DMS153 (cell line): ENCODE measurements at places on chromosomes 16 and 17.

DNA sequence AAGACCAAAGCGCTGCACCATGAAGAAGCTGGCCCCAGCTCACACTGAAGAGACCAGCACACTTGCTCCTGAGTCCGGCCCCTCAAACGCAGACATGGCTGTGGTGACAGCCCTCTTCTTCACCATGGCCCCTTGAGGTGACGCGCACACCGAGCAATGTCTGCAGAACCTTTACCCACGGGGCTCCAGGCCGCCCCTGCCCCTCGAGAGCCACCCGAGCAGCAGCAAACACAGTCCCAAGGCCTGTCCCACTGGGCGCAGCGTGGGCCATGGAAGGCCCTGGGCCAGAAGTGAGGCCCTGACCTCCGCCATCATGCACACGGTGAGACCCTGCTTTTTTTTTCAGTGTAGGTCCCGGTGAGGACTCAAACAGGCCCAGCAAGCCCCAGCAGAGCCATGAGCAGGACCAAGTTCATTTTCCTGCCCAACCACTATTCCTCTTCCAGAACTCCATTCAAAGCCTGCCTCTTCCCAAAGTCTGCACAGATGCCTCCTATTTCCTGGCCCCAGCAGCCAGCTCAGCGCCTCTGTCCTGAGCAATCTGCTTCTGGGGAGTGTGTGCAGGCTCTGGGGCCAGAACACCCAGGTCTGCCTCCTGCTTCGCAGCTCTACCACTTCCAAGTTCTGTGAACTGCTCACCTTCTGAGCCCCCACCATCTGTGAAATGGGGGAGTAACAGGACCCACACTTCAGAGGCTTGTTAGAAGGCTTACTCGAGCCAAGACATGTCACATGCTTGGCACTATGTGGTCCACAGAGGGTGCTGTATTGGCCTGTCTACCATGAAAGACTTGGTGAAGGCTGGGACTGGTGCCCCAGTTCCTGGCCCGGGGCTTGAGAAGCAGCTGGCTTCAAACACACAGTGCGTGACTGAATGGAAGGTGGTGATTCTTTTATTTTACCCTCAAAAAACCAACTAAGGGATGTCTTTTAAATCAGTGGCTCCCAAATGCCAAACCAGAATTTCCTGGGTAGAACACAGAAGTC lies 35.7 kb upstream of the GSG1L start:
- DNase-seq = no peak

DNA sequence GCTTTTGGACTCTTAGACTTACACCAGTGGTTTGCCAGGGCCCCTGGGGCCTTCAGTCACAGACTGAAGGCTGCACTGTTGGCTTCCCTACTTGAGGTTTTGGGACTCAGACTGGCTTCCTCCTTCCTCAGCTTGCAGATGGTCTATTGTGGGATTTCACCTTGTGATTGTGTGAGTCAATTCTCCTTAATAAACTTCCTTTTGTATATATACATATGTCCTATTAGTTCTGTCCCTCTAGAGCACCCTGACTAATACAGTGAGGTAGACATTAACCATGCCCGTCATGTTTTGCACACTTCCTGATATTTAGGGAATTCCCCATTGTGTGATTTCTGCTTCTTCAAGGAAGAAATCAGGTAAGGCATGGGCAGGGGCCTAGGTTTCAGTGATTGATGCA lies 147.8 kb upstream of the CA10 start:
- DNase-seq = no peak

GRCh38 chr17:37130984-37131446 lies 182.3 kb downstream of the AATF start:
- DNase-seq = no peak

- no peak for DNase-seq
Measured at GRCh38 chr16:1972490-1972877, 631 bp downstream of the TBL3 start.

GRCh38 chr16:84839054-84839453 lies 19.3 kb downstream of the CRISPLD2 start:
- DNase-seq = no peak

DNA sequence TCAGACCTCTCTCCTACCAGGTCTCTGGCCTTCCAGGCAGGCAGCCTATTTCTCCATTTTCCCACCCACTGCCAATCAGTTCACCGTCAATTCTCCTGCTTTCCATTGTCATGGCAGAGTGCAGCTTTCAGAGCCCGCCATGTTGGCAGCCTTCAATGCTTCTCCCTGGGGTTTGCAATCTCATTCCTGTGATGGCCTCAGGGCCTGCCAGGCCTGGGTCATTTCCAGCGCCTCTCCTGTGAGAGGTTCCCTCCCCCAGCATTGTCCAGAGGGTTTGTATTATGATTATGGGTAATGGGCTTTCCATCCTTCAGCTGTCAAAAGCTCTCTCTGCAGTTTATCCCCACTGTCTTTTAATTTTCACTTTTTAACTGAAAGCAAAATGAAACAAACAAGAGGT lies 716.6 kb upstream of the CDH8 start:
- DNase-seq = no peak
